ENCODE measurements at places on chromosomes 7 and 10.

GRCh38 chr7:74106846-74107245 lies 23.2 kb downstream of the LIMK1 start:
- DNase-seq, result no peak

DNA sequence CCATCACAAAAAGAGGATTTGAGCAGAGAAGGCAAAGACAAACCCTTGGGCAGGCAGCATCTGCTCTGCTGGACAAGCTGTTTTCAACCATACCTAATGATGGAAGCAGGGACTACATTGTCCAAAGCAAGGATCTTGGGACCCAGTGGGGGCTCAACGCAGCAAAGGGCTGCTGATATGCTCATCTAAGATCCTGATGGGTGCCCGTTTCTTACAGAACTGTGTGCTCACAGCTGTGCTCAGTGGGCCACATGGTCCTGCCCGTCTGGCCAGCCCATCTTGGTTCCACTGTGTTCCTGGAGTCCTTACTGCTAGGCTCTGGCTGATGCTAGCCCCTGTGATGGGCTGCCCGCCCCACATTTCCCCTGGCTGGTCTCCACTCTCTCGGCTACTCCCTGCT lies 36.1 kb downstream of the GPRIN2 start:
- DNase-seq, result no peak

GRCh38 chr7:151623766-151624165 lies 104.1 kb upstream of the RHEB start:
- DNase-seq, result no peak

DNA sequence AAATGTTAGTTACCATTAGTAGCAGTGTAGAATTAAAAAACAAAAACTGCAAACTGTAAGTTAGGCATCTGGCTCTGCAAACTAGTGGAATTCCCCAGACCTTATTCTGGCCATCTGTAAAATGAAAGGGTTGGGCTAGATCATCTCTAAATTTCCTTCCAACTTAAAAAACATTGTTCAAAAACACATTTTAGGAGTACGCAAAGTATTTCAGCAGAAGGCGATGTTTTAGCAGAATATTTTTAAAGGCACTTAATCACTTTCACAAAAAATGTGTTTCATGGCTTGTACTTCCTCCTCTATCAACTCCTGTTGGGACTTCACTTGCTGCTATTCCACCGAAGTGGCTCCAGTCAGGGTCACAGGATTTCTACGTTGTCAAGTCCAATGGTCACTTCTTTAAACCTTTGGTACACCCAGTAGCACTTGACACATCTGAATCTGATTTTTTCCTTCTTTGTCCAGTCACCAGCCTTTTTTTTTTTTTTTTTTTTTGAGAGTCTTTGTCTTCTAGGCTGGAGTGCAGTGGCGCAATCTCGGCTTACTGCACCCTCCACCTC lies 169.0 kb downstream of the AHR start:
- no peak for DNase-seq

- DNase-seq, result no peak
Measured at GRCh38 chr10:114773197-114773532, 48.4 kb upstream of the FHIP2A start.
